ENCODE measurements at places on chromosomes 3 and 15.

DNA sequence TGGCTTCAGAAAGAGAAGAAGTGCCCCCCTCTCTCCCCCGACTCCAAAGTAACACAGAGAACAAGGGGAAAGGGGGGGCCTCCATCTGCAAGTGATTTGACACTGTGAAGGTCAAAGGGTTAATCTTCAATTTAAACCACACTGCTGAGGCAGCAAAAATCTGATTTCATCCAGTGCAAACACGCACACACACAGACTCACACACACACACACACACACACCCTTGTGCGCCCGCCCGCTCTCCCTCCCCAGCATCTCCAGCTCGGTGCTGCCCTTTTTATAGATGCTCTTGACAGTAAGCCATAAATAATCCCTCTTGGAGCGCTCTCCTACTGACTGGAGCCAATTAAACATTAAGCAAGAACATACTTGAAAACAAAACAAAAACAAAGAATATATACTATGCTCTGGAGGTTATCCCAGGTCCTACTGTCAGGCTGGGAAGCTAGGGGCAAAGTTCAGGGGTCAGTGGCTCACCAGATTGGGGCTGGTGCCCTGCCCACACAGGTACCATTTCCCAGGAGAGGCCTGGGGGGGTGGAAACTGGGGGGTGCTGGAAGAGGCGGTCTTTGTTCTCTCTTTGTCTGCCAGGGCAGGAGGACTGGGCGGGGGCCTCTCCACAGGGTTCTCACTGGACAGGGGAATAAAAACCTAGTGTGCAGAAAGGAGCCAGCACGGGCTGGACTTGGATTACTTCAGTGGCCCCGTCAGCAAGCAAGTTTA, 16.3 kb downstream of the BMF start:
- peak; percentile 93 for DNase-seq

- no peak for DNase-seq
Observed at GRCh38 chr3:112376992-112377391, 44.0 kb downstream of the CD200 start.

DNA sequence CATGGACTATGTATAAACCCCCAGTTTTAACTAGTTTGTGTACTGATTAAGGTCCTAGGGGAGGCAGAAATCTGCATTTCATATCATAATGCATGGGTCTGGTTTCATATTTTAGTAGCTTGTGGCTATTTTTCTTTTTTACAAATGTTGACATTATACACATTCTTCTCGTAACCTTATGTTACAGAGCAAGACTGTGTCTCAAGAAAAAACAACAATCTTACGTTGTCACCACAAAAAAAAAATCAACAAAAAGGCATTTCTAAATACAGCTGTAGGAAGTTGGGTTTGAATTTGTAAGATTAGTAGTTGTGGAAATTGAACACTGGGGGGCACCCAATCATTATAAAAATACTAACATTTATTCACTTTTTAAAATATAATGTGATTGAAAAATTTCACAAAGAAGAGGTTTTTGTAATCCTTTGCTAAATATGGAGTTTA, 17.9 kb downstream of the SERP1 start:
- DNase-seq = no peak

GRCh38 chr3:84304214-84304613, 654.6 kb upstream of the CADM2 start:
- DNase-seq = no peak

- DNase-seq = no peak
Observed at GRCh38 chr3:96844204-96844514, 29.8 kb downstream of the EPHA6 start.

- no peak for DNase-seq
Observed at GRCh38 chr3:10553591-10554235, 48.3 kb upstream of the ATP2B2 start.

GRCh38 chr15:41981371-41982132, 9.2 kb upstream of the EHD4 start:
- DNase-seq = no peak

GRCh38 chr3:34381243-34381642, 582.8 kb downstream of the PDCD6IP start:
- DNase-seq = no peak

DNA sequence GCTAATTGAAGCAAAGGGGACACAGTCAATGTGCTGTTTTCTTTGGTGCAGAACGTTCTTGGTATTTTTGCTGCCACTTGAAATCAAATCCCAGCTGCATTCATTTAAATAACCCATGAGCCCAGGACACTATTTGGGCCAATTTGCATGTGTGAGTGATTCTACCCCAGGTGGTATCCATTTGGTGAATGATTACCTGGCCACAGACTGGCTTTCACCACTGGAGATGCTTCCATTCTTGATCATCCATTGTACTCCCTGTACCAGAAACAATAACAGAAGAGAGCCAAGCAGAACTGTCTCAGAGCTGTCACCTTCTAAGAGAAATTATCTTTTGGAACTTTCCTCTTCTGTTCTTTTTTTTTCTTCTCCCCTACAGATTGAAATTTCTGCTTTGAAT, 139.7 kb upstream of the RARB start:
- no peak for DNase-seq

GRCh38 chr15:77738441-77739302, 106.0 kb upstream of the LINGO1 start:
- DNase-seq = no peak

DNA sequence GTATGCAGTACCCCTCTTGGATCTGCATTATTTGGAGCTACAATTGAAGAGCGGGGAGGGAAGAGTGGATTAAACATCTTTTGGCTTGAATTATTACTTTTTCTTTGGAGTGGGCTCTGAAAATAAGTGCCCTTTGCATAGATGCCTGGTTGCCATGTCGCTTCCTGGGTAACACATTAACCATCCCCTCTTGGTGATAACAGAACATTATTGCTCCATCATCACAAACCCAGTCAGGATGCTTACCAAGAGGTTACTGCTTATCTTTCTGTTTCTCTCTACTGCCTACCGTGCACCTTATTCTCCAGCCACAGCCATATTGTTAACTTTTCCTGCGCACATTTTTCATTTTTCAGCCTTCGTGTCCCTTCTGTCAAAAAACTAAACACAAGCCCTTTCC, 42.7 kb upstream of the CLRN1 start:
- DNase-seq = no peak

GRCh38 chr3:154522036-154522602, 92.1 kb upstream of the GPR149 start:
- DNase-seq = no peak

- DNase-seq = no peak
Observed at GRCh38 chr15:89494941-89495637, 1.3 kb downstream of the RHCG start.

DNA sequence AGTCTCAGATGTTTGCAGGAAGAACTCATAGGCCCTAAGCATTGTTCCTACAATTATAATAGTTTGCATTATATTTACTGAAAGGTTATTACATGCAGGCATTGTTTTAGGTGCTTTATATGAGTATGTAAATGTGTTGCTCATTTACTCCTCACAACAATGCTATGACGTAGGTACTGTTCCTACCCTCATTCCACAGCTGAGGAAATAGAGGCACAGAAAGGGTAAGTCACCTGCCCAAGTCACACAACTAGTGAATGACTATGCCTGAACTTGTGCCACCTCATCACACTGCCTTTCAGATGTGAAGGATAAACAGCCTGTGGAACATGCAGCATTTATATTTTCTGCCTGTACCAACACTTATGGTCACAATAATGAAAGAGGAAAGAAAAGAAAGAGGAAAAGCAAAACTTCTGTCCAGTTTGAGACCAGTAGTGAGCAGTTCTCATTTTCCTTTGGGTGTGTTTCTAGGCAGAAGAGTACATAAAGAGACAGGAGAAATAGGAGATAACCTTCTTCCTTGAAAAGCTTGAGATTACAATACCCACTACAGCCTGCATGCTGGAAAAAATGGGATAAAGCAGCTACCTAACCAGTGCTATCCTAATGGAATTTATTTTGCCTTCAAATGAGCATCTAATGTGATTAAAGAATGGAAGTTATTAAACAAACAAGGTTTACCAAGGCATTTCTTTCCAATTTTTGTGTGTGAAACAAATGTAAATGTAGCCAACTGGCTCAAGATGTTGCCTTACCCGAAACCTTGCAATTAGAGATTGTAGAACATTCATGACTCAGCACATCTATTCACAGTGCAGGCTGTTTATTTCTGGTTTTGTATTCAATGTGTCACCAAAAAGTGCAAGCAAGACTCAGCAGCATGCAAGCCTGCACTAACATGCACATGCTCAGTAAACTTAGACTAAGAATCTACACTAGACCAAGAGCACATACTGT, 20.5 kb upstream of the ENTPD3 start:
- no peak for DNase-seq

DNA sequence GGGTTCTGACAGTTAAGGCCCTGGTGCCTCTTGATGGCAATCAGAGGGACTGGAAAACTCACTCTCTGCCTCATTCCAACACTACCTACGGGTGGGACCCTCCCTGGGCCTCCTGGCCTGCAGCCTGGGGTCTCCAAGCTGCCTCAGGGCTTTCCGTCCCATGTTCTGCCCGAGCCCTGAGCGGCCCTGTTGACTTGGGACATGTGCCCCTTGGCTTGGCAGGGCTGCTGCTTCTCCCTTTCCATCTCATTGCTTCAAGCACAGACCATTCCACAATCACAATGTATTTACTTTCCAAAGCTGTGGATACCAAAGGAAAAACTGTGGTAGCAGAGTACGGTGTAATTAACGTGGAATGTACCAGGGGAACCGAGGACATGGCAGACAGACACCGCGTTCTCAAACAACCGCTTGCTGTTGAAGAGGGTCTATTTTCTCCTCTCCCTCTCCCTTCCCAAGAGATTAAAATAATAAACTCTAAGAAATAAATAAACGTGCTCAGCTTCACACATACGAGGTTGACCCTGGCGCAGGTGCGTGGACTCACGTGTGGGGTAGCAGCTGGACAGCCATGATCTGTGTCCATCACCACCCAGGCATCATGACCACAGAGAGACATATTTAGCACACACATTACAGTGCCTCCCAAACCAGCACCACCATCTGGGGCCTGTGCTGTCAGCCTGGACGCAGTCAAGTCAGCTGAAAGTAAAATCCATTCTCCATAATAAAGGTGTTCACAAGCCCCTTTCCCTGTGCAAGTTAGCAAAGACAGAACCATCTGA, 172.0 kb downstream of the XXYLT1 start:
- DNase-seq = no peak

DNA sequence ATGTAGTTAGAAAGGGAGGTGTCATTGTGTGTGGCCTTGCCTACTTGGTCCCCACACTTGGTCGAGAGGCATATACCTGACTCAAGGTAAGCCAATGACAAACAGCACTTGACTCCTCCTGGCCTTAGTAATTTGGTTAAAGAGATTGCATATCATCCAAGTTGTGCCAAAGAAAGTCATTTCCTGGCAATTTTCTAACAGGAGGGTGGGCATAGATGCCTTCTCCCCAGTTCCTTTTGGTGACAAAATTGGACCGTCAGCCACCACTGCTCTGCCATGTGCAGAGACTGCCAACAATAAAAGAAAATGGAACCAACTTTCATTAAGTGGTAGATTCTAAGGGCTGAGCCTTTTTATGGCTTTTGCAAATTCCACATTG, 7.9 kb upstream of the LEKR1 start:
- DNase-seq = no peak

DNA sequence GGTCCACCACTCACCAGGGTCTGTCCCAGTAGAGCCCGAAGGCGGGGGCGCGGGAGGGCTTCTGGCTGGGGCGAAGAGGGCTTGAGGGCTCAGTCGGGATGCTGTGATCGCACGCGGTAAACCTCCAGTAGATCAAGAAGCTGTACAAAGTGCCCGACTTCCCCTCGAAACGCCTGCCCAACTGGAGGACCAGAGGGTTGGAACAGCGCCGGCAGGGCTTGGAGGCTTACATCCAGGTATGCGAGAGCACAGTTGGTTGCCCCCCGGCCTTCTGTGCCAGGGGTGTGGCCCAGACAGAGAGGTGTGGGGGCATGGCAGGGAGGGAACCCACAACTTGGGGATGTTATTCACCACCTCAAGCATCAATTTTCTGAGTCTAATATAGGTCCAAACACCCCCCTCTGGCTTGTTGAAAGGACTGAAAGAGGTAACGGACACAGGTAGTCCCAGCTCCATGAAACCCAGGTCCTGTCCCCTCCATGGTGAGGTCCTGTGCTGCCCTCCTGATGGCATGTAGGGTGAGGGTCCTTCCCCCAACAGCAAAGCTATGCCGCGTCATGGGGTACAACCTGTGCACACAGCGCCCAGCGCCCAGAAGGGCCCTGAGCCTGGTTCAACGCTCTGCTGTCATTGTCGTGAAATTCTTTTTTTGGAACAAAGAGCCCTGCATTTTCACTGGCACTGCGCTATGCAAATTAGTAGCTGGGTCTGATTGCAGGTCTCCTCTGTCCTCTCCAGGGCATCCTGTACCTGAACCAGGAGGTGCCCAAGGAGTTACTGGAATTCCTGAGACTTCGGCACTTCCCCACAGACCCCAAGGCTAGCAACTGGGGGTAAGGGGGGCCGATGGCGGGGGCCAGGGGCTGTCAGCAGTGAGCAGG, 1.2 kb downstream of the SNX22 start:
- DNase-seq = no peak

GRCh38 chr15:75694241-75695182, 18.1 kb downstream of the CSPG4 start:
- peak; percentile 56 for DNase-seq

DNA sequence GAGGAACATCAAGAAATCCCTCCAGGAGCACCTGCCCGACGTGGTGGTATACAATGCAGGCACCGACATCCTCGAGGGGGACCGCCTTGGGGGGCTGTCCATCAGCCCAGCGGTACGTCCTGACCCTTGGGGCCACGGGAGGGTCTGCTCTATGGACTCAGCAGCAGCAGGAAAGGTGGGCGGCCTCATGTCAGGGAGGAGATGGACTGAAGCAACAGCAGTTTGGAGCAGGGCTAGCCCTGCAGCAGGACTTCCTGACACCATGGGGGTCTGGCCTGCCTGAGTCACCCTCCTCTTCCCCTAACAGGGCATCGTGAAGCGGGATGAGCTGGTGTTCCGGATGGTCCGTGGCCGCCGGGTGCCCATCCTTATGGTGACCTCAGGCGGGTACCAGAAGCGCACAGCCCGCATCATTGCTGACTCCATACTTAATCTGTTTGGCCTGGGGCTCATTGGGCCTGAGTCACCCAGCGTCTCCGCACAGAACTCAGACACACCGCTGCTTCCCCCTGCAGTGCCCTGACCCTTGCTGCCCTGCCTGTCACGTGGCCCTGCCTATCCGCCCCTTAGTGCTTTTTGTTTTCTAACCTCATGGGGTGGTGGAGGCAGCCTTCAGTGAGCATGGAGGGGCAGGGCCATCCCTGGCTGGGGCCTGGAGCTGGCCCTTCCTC, 24.2 kb downstream of the HDAC11 start:
- DNase-seq = no peak

DNA sequence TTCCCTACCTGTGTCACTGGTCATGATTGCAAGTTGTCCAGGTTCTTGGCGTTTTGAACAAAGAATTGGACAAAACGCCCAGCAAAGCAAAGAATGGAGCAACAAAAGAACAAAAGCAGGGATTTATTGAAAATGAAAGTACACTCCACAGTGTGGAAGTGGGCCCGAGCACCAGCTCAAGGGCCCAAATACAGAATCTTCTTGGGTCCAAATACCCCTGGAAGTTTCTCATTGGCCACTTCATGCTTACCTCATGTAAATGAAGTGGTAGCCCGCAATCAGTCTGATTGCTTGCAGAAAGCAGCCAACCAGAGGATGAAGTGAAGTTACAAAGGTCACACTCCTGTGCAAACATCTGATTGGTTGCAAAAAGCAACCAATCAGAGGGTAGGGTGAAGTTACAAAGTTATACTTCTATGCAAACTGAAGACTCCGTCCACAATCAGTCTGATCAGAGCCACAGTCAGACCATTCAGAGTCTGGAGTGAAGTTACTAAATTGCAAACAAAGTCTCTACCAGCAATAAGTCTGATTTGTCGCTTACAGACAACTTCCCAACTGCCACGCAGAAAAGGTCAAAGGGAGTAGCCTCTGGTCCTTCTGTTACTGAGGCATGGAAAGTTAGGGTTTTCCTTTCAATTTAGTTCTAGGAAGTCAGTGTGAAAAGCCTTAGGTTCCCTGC, 8.3 kb upstream of the TM4SF1 start:
- no peak for DNase-seq
